ENCODE measurements at places on chromosomes 6 and 20. TPM values are rescaled to one million over a fixed set of nuclear protein-coding genes. Genes with fewer than 3 reads are reported as not detected.

The PPP1R14C gene
- total RNA-seq, result not detected

The CGAS gene
- 3.3 TPM for total RNA-seq

The OSTM1 gene
- 19.6 TPM for total RNA-seq

The MTFR2 gene
- total RNA-seq, result 4.8 TPM

The SF3B5 gene
- total RNA-seq, result 144 TPM

All from vein endothelial cell (primary cell).